ENCODE measurements at places on chromosomes 3 and 15.

DNA sequence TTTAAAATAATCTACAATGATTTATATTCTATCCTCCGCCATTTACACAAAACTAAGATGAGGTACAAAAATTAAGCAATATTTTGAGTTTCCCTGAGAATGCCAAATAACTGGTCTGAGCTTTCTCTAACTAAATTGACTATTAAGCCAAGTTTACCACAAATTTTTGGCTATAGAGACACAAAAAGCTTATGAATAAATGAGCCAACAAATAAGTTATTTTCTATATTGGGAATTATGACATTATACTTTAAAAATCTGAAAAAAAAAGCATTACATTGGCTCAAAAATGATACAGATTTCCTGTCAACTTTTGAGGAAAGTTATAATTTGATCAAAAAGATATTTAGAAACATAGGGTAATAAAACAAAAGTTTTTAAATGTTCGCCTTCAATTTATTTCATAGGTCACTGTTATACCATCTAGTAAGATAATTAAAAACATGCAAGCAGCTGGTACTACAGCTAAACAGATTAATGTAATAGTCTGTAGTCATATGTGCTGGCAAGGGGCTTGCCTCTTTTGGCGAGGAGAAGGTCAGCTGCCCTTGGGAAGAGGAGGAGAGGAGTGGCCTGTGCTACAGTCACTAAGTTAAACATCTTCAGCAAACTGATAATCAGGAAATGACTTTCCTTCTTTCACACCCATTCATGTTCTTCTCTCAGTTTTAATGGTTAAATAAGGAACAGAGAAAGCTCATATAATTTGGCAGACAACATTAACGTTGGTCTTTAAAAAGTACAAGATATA, 318.5 kb downstream of the TBC1D5 start:
- peak; percentile 74 for DNase-seq

DNA sequence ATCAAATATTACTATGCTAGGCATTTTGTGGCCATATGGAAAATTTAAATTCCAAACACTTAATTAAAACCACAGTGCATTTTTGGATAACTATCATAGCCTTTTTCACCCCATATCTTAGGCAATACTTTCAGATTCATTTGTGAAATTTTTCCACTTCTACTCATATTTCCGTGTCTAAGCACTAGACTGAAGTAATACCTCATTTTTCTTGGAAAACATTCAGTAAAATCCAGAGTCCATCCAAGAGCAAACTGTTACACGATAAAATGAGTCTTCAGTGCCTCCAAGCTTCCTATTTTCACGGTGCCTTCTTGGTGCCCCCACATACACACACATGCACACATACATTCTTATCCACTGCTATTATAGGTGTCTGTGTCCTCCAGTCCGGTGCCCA, 845.9 kb downstream of the TBL1XR1 start:
- peak; percentile 59 for DNase-seq

DNA sequence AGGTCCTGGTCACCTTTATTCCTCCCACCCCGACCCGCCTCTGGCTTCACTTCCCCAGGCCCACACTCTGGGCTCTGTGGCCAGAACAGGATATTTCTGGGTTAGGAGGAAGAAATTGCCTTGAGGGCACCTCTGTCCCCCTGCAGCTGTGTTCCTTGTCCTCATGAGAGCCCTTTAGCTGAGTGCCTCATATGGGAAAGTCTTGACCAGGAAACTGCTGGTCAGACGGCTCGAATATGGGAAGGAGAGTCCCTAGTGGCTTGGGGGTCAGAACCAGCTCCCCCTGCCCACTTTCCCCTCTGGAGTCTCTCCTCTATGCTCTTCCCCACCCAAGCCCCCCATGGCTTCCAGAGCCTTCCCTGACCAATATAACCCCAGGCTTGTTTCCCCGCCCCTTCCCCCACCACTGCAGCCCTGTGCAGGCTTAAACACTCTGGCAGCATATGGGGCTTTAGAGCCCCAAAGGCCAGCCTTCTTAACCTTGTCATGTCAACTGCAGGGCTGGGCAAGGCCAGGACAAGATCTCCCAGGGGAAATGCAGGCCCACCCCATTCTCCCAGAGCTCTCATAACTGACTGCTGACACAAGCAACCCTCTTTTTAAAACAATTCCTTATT, 36.4 kb downstream of the SEC22C start:
- DNase-seq = no peak

- no peak for DNase-seq
Observed at GRCh38 chr3:13597661-13598060, 48.7 kb downstream of the FBLN2 start.

- DNase-seq = peak; percentile 1
Observed at GRCh38 chr3:85360742-85361387, 402.1 kb downstream of the CADM2 start.

- DNase-seq = no peak
Observed at GRCh38 chr15:86316726-86317383, 237.2 kb downstream of the AGBL1 start.

DNA sequence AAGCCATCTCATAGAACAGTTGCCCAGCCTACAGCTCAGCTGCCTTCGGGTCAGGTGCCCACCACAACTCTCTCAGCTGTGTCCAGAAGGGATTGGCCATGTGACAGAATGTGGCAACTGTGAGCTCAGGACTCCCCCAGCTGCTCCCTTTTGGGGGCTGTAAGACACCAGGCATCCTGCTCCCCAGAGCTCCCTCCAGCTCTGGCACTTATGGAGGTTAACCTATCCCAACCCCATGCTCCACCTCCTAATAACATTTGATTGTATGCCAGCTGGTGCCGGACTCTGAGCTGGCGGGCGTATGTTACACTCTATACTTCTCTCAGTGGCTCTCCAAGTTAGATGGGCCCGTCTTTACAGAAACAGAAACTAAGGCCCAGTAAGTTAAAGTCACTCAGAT, 222.8 kb downstream of the FAM43A start:
- no peak for DNase-seq

DNA sequence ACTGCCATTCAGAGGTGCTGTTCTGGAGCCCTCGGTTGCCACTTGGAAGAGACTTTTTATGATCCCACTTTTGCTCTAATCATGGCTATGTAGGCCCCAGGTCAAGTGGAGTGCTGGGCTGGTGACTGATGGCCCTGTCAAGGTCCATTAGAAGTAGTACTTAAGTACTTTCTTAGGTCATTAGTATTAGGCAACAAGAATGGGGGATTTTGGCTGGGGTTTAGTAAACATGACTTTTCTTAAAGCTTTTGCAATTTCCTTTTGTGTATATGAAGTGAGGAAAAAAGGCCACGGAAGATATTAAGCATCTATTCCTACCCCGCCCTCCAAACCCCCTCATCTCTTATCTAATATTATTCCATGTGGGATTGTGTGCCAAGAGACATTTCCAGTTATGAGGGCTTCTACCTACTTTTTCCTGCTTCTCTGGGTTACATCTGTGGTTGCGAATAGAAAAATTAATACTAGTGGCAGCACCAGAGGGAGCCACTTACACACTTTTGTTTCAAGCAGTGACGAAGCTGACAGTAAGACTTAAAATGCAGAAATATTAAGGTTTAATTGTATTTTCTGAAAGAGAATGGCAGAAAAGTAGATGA, 13.9 kb downstream of the NLGN1 start:
- DNase-seq = peak; percentile 57

GRCh38 chr3:44184319-44184953, 57.2 kb upstream of the TOPAZ1 start:
- DNase-seq = no peak

GRCh38 chr3:43909149-43909548, 218.4 kb downstream of the ABHD5 start:
- DNase-seq = peak; percentile 12

- DNase-seq = peak; percentile 66
Observed at GRCh38 chr3:45554006-45554666, 40.4 kb upstream of the LIMD1 start.

DNA sequence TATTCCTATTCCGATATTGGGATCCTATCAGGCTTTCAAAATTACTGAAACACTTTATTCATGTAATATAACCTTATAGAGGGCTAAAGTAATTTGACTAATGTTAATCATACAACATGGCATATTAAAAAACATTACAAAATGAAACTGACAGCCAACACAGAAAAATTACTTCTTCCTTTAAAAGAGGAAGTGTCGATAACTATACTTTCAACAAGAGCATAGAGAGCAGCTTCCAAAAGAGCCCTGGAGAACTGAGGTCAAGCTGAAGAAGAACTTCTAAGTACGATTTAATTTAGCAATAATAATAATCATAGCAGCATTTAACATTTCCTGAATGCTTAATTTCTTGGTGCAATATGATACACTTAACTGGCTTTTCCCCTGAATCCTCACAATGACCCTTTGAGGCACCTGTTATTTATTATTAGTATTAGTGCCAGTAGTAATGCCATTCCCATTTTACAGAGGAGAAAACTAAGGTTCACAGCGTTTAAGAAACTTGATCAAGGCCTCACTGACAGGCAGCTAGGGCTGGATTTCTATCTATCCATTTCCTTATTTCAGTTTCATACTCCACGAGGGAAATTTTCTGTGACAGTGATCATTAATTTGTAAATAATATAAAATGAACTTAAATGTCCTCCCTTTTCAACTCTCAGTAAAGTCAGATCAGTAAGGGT, 181.6 kb downstream of the CFAP20DC start:
- DNase-seq = no peak

- no peak for DNase-seq
Observed at GRCh38 chr15:58762731-58763130, 8.4 kb upstream of the MINDY2 start.

GRCh38 chr3:48024401-48024800, 8.2 kb upstream of the MAP4 start:
- DNase-seq = no peak

GRCh38 chr3:102415553-102415952, 19.3 kb upstream of the ZPLD1 start:
- peak; percentile 8 for DNase-seq

DNA sequence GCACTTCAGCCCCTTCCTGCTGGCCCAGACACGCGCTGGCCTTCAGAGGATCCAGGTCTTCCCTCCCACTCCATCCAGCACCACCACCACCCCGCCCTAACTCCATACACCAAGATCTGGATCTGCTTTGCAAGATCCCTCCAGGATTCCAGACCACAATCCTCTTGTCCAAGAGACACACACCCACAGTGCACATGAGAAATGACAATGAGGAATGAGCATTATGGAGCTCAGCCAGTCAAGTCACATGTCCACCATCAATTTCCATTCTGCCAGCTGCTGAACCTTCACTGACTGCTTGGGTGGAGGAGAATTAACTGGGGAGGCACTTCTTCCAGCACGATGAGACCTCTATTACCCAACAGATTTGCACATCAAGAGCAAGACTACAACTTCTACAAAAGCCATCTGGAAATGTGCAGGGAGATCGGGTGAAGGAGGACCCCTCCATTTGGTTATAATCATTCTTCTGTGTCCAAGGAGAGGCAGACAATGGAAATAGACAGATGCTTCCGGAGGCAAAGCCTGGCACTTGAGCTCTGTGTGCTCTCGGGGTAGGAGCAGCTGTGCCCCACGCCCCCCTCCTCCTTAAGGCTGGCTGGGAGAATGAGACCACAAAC, 12.3 kb upstream of the SPATA12 start:
- peak; percentile 89 for DNase-seq

- peak; percentile 45 for DNase-seq
Observed at GRCh38 chr15:25763331-25763751, 99.8 kb downstream of the ATP10A start.

DNA sequence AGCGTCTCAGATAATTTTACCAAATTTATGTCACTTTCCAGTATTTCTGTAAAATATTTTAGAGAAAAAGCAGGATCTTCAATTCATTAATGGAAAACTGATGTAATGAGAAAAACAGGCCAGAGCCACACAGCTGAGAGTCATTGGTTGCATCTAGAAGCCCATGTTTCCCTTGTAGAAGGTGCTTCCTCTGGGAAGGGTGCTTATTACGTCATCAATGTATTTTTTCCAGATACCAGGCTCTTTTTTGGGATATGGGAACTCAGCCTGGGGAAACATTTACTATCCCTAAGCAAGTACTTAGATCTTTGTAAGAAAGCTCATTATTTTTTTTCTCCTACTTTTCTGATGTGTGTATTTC, 89.1 kb upstream of the PHLDB2 start:
- DNase-seq = no peak

- no peak for DNase-seq
Observed at GRCh38 chr3:12586403-12586802, 29.5 kb downstream of the MKRN2 start.

GRCh38 chr3:181292984-181293383, 303.4 kb upstream of the DNAJC19 start:
- DNase-seq = peak; percentile 71

DNA sequence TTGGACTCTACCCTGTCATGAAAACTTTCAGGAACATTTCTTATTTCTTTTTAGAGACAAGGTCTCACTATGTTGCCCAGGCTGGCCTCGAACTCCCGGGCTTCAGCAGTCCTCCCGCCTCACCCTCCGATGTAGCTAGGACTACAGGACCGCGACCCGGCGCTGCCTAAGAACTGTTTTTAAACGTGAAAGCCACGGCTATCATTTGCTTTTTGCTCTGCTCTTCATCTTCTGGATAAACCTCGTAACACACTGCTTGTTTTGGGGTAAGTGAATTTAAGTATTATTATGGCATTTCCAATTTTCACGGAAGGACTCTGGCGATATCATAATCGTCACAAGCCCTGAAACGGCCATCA, 14.3 kb upstream of the CCNL1 start:
- DNase-seq = no peak

- no peak for DNase-seq
Observed at GRCh38 chr3:150451329-150452048, 43.4 kb downstream of the TSC22D2 start.
